ENCODE measurements at places on chromosomes 1 and 21. TPM values are rescaled to one million over a fixed set of nuclear protein-coding genes. Genes with fewer than 3 reads are reported as not detected.

The CHI3L2 gene
- polyA plus RNA-seq, result 0.50 TPM

The RAB29 gene
- 15.2 TPM for polyA plus RNA-seq

The SMIM11 gene
- polyA plus RNA-seq, result 7.3 TPM

The KRTAP19-5 gene
- polyA plus RNA-seq, result not detected

The CCDC181 gene
- 5.1 TPM for polyA plus RNA-seq

Measured in cardiac muscle cell (in vitro differentiated cells and primary cell).